ENCODE measurements at places on chromosomes 16 and 17.

- peak; percentile 85 for DNase-seq
Measured at GRCh38 chr16:87895641-87896141, 26.4 kb upstream of the SLC7A5 start.

- DNase-seq = no peak
Measured at GRCh38 chr17:68305142-68305541, 13.8 kb downstream of the ARSG start.

DNA sequence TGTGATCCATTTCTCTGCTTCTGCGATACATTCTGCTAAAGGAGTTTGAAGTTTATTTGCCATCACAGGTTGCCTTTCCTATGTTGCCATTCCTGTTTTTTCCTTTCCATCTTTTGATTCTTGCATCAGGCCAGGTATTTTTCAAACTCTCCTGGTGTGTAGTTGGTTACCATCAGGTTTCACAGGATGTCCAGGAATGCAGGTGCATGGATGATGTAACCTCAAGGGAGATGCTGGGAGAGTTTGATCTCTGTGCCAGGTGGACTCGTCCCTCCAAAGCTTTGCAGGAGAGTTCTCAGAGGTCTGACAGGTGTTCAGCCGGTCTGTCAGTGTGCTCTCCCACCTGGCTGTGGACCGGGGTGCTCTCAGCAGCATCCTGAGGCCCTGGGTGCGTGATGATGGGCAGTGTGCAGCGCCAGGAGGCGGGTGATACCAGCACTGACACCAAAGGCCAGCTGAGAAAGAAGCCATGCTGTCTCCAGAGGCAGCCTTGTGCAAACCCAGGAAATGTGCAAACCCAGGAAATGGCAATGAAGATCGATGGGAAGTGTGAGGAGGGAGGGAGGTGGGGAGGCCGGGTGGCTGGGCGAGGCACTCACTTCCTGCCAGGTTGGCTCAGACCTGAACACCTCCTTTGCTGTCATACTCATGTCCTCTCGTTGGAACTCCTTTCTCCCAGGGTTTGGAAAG lies 1.7 kb downstream of the ATP2C2 start:
- DNase-seq = no peak

- DNase-seq = no peak
Measured at GRCh38 chr16:84531671-84532111, 27.2 kb upstream of the MEAK7 start.

- no peak for DNase-seq
Measured at GRCh38 chr16:87468550-87468949, 24.3 kb downstream of the ZCCHC14 start.

GRCh38 chr17:7883781-7884386 lies 4.7 kb upstream of the CHD3 start:
- DNase-seq = peak; percentile 10

GRCh38 chr17:71633391-71633849 lies 487.4 kb upstream of the SOX9 start:
- DNase-seq = no peak

GRCh38 chr16:46894036-46894672 lies 10.0 kb downstream of the GPT2 start:
- no peak for DNase-seq

GRCh38 chr16:6031102-6031501 lies 933.5 kb upstream of the EEF2KMT start:
- no peak for DNase-seq

DNA sequence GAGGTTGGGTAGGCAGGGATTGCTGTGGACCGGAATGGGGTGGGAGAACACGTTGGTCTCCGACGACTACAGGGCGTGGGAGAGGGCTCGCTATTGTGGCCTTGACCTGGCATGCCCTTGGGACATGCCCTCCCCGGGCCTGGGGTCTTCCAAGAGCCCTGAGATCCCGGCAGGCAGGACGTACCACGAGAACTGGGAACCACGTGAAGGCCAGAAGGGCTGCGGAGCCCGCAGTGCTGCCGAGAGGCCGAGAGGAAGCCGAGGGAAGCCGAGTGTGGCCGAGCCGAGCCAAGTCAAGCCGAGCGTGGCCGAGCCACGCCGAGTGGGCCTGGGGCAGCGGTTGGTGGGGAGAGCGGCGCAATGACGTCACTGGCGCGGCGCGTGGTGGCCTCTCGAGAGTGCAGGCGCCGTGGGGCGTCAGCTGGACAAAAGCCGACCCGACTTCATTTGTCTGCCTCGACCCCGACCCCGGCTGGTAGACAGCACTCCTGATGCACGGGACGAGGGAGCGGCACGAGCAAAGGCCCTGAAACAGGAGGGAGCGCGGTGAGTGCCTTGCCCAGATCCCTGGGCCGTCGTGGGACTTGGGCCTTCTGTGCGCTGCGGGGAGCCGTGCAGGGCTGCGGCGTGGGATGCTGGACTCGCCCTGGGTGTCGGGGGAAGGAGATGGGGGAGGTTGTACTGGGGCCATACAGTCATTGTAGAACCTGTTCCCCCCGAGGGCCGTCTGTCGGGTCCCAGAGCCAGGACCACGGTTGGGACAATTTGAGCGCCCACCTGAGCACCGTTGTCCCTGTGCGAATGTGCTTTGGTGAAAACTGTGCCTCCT lies 6.6 kb downstream of the SOCS1 start:
- no peak for DNase-seq

- no peak for DNase-seq
Measured at GRCh38 chr17:17440938-17441675, 35.7 kb upstream of the MED9 start.

DNA sequence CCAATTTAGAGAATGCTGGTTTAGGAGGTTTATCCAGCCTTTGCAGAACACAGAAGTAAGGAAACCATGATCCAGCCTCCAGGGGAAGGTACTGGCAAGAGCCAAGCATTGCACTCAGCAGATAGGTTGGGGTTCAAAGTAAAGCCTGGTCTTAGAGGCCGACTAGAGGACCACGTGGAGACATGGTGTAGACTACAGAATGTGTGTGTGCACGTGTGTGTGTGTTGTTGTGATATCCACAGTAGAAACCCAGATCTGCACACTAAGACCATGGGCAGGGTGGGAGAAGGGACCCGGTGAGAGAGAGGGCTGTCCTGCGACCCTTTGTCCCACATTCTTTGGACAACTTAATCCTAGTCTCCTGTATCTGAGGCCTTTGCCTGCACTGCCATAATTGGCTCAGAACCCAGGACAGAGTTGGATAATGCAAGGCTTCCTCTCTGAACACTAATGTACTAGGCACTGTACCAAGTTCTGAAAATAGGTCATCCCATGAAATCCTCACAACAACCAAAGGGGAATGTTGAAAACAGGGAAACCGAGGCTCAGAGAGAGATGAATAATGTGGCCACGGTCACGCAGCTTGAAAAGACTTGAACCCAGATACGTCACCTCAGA lies 325.1 kb upstream of the HSBP1 start:
- no peak for DNase-seq

DNA sequence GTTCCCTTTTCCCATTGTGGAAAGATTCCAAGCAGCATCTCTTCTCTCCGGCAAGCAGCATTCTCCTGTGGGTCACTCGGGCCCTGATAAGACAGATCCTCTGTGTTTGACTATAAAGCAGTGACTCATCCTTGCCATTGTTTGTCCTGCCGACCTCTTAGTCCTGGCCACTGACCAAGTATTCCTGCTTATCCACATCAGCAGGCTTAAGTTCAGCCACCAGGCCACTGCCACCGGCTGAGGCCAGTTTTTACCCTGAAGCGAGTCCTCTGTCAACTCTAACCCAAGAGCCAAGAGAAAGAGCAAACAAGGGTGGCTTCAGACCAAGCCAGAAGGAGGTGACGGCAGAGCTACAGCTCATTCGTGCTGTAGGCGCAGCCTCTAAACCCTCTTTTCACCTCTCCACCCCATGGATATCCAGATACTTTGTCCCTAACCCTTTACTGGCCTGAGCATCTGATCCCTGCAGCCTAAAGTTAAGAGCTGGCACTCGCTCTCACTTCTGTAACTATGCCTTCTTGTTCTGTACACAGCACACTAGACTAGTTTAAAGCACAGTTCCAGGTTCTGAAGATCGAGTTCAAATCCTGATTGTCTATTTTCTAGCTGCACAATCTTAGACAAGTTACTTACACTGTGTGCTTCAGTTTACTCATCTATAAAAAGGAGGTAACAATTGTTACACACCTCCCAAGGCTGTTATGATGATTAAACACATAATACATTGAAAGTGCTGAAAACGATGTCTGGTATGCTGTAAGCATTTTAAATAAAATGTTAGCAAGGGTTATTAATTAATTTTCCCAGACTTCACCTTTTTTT lies 31.0 kb downstream of the SOX9 start:
- no peak for DNase-seq

DNA sequence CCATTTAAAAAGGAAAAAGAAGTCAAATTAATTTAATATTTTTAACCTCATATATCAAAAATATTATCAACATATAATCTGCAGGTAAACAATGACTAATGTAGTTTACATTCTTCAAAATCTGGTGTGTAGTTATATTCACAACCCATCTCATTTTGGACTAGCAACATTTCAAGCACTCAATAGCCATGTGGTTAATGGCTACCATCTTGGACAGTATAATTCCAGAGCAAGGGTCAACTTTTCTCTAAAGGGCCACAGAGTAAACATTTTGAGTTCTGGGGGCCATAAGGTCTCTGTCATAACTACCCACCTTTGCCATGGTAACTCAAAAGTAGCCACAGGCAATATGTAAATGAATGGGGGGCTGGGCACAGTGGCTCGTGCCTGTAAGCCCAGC lies 153.9 kb downstream of the PARN start:
- no peak for DNase-seq

GRCh38 chr16:74451951-74452758 lies 30.9 kb upstream of the CLEC18B start:
- DNase-seq = no peak

DNA sequence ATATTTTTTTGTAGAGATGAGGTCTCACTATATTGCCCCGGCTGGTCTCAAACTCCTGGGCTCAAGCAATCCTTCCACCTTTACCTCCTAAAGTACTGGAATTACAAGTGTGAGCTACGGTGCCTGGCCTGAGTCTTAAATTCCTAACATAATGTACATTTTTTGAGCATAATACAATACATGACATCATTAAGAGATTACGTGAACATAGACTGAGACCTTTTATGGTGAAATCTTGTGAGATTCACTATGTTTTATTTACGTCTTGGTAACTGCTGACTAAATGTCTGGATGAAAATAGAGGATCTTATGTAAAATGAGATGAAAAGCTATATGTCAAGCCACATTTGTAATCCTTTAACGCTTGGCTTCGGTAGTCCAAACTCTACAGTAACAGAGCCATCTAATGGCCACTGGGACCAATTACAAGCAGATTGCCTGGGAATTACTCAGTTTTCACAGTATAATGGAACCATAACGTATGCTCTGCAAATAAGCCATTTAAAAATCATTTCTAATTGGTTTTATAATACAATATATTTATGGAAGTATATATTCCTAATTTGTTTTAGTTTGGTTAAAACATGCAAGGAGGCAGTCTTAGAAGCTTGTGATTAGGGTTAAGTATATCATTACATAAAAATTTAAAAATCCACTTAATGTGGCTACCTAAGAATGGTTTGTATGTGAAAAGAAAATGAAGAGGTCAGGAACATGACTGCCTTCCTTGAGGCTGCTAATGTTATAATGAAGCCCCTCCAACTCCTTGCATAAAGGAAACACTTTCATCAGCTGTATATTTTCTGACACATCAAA lies 8.1 kb upstream of the EFCAB13 start:
- no peak for DNase-seq

DNA sequence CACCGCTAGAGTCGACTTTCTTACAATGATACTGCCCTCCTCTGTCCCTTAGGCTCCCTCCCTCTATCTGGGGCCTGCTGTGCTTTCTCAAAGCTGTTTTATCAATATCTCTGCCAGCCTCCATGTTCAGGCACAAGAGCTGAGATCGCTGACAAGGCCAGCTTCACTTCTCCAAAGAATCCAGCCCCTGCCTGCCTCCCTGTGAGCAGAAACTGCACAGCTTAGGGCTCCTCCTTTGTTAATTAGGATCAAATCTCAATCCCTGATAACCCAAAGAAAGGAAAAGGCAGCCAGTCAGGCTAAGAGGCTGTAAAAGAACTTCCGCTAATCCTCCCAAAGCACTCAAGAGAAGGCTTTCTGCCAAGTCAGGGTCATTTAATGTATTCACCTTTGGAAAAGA lies 616.0 kb upstream of the CDH11 start:
- DNase-seq = no peak

GRCh38 chr16:24357511-24357910 lies 101.4 kb downstream of the CACNG3 start:
- no peak for DNase-seq

GRCh38 chr17:50268026-50268425 lies 6.2 kb upstream of the TMEM92 start:
- DNase-seq = no peak

- DNase-seq = no peak
Measured at GRCh38 chr17:19781488-19782458, 33.7 kb upstream of the ALDH3A1 start.

- DNase-seq = no peak
Measured at GRCh38 chr17:68033636-68034451, 1.7 kb upstream of the KPNA2 start.

DNA sequence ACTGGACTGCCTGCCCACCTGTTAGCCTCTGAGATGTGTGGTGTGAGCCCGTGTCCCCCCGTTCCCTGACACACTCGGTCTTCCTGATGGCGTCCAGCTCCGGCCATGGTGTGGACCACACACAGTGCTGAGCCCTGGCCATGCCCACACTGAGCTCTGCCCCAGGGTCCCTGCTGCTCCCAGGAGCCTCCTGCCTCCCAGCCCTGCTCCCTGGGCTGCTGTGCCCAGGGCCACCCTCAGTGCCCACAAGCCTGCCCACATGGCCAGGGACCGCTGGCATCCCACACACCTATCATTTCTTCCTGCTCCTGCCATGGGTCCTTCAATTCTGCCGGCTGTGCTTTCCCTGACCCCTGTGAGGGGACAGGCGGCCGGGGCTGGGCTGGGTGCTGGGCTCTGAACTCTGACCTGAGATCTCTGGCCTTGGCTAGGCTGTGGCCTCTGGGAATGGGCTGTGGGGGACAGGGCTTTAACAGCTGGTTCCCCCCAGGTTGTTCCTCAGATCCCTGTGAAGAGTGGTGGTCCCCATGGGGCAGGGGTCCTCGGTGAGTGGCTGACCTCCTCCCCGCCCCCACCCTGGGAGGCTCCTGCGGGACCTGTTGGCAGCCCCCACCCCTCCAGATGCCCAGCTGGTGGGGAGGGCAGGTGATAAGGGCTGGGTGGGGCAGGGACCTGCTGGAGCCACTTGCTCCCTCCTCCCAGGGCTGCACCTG lies 4.0 kb downstream of the CEMP1 start:
- DNase-seq = no peak

DNA sequence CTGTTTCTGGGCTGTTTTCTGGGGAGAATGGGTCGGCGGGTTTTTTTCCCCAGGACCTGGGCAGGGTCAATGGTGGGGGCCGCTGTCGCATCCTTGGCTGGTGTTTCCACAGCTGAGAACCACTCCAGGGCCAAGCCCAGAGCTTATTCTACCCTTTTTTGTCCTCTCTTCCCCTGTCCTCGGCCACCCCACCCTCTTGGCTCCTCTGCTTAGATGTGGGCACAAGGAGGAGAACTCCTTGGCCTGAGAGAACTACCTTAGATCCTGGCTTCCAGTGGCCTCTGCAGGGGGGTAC lies 4.0 kb downstream of the NOD2 start:
- no peak for DNase-seq

DNA sequence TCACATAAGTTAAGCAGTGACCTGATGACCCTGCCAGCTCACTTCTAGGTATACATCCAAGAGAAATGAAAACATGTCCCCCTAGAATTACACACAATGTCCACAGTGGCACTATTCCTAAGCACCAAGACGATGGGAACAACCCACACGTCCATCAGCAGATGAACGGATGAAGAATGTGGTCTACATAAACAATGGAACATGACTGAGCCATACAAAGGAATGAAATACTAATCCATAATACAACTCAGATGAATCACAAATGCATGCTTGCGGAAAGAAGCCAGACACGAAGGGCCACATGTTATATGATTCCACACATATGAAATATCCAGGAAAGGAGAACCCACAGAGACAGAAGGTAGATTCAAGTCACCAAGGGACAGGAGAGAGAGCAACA lies 17.4 kb downstream of the USP22 start:
- DNase-seq = no peak
